Upper lobe of left lung (tissue), 6 donors: ENCODE measurements at places on chromosomes 7 and 10.

GRCh38 chr7:45646996-45647825 lies 73.0 kb downstream of the ADCY1 start:
- DNase-seq: no peak

DNA sequence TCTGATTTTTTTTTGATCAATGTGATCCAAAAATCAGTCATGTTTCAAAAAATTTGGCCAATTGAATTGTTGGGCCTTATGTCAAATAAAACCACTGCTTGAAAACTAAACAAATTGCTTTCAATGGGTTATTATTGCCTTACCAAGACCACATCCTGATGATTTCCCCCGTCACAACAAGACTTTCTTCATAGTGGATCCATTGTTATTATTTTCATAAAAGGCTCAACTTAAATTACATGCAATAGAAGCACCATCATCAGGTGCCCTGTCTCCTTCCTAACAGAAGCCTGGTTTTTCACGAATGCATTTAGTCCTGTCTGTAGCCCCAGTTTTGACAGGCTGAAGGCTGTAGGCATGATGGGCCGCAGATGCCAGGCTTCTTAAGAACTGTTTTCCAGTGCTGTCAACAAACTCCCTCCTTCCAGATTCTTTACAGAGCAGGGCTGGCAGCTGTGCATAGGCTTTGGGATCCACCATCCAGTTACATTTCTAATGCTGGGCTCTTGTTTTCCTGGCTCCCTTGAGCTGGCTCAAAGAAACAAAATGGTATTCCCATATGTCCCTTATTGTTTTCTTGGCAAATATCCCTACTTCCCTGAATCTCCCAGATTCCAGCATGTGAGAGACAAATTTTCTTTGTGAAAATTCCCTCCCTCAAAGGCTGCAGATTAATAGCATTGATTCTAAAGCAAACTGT lies 302.0 kb downstream of the TWIST1 start:
- no peak for DNase-seq

DNA sequence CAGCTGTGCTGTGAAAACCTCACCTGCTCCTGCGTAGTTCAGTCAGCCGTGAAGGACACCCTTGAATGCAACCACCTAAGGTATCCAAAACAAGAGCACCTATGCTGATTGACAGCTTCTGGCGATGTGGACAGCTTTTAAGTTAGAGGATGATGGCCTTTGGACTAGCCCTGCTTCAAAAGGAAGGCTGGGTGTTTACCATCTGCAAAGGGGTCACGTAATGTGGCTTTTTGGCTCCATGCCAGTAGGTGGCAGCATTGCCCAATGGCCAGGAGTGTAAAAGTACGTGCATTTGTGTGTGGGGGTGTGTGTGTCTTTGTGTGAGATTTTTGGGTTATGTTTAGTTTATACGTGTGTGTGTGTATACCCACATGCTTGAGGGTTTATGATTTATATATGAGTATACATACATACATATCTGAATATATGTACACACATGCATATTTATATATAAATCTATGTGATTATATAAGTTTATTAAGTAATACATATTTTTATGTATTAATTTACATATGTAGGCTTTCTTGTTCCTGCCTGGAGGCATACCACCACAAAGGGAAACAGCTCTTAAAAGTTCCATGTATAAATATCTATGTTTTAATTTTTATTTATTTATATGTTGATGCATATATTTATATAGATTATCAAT lies 236.3 kb upstream of the ANKRD30A start:
- DNase-seq: peak; percentile 26

GRCh38 chr10:92553959-92554358 lies 19.9 kb downstream of the IDE start:
- no peak for DNase-seq

DNA sequence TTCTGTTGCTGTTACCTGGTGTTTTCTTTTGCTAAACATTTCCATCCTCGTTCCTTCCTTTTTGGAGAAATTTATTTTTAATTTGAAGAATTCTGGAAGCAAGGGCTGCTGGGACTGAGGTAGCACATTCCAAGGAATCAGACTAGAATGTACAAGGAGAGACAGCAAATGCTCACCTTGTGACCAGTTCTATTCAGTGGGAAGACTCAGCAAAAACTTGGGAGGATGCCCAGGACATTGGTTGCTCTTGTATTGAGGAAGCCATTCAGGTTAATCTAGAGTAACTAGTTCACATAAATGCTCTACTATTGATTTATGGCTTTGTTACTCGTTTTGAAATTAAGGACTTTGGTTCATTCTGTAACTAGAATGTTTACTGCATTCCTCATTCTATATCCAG lies 11.3 kb downstream of the PLCE1 start:
- no peak for DNase-seq

- no peak for DNase-seq
These were observed 106.9 kb downstream of the COL28A1 start for GRCh38 chr7:7428806-7429205.

- peak; percentile 66 for DNase-seq
These were observed 13.9 kb downstream of the PARD3 start for GRCh38 chr10:34801097-34801733.

GRCh38 chr7:24908727-24909126 lies 71.3 kb downstream of the OSBPL3 start:
- DNase-seq: no peak

GRCh38 chr7:144812379-144813283 lies 23.2 kb downstream of the TPK1 start:
- DNase-seq: no peak

GRCh38 chr10:133401500-133401899 lies 7.5 kb downstream of the MTG1 start:
- DNase-seq: no peak

DNA sequence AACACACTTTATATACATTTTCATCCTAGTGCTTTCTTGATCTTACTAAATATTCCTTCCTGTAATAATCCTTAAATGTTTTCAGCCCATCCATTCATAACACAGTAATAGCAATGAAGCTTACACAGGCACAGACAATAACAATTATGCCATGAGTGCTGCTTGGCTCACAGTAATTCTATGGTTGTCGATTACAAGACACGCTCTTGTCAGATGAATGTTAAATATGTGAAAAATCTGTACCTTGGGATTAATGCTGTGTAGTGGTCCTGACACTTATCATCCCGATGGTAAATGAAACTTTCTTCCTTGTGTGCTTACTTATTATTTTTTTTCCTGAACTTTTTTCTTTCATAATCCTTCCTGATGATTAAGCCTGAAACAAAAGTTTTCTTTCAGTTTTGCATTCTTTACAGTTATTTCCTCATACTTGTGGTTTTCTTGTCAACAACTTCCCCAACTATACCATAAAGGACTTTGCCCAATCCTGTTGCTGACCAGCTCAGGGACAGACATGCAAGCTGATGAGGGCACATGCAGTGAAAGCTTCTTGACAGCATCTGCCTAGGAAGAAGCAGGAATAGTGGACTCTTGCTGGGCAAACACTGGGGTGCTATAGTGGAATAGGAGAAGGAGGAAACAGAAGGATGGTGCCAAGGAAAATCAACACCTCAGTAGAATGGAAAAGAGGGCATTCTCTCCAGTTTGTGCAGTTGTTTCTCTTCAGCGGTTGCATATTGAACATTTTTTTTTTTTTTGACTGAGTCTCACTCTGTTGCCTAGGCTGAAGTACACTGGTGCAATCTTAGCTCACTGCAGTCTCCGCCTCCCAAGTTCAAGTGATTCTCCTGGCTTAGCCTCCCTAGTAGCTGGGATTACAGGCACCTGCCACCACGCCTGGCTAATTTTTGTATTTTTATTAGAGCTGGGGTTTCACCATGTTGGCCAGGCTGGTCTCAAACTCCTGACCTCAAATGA lies 6.7 kb upstream of the MGAM2 start:
- DNase-seq: no peak

- no peak for DNase-seq
These were observed 9.7 kb downstream of the PRLHR start for GRCh38 chr10:118585794-118586193.

DNA sequence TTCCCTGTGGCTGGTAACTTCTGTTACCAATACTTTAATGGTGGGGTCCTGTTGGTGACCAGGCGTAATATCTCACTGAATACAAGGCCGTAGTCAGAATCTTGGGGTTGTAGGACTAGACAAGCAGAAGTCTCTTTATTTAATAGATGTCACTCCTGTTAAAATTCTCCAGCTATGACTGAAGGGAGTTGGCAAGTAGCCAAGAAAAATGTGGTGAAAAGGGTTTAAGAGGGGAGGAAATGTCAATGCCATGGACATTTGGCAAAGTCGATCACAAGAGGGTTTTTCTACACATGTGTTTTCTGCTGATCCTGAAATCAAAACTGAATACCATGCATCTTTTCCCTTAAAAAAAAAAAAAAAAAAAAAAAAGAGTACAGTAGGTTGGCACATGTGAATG lies 533.5 kb downstream of the AUTS2 start:
- no peak for DNase-seq

DNA sequence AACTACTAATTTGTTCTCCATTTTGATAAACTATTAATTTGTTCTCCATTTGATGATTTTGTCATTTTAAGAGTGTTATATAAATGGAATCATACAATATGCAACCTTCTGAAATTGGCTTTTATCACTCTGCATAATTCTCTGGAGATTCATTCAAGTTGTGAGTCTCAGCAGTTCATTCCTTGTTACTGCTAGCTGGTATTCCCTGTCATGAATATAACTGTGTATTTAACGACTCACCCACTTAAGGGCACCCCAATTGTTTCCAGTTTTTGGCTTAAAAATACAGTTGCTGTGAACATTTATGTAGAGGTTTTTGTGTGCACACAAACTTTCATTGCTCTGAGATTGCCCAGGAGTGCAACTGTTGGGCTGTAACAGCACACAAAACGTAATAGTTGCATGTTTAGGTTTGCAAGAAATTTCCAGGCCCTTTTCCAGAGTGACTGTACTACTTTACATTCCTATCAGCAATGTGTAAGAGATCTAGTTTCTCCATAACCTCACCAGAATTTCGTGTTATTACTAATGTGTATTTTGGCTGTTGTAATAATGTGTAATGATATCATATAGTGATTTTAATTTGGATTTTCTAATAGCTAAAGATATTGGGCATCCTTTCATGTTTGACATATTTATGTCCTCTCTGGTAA lies 153.2 kb upstream of the ADCY1 start:
- no peak for DNase-seq

DNA sequence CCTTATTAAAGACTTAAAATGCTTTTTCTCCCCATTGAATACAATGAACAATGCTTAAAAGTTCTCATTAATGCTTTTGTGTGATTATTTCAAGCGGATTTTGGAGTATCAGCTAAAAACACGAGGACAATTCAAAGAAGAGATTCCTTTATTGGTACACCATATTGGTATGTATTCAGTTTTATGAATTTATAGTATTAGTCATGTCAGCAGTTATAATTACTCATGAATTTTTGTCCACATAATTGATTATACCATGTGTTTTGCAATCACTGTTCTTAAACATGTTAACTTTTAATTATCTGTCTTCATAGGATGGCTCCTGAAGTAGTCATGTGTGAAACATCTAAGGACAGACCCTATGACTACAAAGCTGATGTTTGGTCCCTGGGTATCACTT lies 31.9 kb downstream of the SLK start:
- no peak for DNase-seq

DNA sequence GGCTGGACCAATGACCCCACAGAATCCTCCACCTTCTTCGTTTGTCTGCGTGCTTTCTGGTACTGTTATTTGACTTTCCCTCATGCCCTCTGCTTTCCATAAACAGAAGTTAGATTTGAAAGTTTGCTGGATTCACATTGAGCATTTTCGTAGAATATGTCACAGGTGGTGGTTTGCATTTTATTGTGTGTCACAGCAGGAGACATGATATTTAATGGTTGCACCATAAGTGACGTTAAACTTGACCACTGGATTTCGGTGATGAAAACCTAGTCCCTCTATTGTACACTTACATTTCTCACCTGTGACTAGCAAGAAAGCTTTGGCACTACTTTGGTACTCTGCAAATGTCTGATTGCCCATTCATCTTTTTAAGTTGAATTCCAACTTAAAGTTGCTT lies 15.2 kb upstream of the MKX start:
- no peak for DNase-seq

DNA sequence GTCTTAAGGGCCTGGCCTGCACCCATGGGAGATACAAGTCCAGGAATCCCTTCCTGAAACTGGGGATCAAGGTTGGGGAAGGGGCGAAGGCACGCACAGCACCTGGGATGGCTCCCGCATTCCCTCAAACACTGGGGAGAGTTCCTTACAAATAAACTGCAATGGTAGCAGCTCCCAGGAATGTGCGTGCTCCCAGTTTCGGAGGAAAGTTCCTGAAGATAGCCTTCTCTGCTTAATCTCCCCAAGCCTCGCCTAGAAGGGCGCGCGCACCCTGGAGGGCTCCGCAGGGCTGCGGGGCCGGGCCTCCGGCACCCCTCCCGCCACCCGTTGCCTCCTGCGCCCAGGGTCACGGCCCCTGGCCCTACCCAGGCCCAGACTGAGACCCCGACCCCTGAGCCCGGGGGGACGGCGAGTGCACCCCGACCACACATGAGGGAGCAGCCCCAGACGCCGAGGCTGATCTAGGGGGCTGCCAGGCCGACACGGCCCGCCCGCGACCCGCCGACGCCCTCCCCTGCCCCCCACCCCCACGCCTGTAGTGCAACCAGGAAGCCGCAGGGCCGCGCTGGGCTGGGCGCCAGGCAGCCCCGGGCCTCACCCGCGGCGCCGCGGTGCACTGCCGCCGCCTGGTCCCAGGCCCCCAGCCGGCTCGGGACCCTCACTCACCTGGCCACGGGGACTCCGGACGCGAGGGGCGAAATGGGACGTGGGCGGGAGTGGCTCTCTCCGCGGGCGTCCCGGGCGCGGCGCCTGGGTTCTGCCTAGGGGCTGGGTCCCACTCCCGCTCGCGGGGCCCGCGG lies 460 bp downstream of the ANXA11 start:
- no peak for DNase-seq

- DNase-seq: no peak
These were observed 32.4 kb upstream of the SEMA3E start for GRCh38 chr7:83681200-83681778.

- no peak for DNase-seq
These were observed 36.0 kb upstream of the CUX1 start for GRCh38 chr7:101781439-101781838.

DNA sequence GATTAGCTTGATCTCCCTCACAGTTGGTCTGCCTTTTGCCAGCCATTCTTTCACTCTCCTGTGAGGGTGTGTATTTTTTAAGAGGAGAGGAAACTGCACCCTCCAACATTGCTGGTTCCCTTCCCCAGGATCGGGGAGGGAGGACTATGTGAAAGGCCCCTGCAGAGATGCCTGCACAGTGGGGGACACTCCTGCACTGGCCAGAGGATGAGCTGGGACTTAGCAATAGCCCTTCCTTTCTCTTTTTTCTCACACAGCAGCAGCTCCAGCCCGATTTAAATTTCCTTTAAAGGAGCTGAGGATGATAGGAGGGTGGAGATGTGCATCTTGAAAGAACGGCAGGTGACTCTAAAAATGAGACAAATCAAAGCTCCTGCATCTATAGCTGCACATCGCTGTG lies 18.7 kb downstream of the SORCS3 start:
- DNase-seq: no peak

DNA sequence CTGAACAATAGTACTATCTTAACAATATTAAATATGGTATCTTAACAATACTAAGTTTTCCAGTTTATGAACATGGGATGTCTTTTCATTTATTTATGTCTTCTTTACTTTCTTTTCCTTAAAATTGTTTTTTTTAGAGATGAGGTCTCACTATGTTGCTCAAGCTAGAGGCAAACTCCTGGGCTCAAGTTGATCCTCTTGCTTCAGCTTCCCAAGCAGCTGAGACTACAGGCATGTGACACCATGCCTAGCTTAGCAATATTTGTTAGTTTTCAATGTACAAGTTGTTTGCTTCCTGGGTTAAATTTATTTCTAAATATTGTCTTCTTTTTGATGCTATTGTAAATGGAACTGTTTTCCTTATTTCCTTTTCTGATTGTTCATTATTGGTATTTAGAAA lies 16.9 kb downstream of the CDH23 start:
- DNase-seq: no peak
